Globus pallidus (tissue), 1 donor: ENCODE measurements at places on chromosomes 6 and 20.

- DNase-seq = no peak
Measured at GRCh38 chr6:8749465-8749864, 314.1 kb upstream of the SLC35B3 start.

GRCh38 chr6:126614642-126615504 is 275.0 kb downstream of the CENPW start:
- no peak for DNase-seq

DNA sequence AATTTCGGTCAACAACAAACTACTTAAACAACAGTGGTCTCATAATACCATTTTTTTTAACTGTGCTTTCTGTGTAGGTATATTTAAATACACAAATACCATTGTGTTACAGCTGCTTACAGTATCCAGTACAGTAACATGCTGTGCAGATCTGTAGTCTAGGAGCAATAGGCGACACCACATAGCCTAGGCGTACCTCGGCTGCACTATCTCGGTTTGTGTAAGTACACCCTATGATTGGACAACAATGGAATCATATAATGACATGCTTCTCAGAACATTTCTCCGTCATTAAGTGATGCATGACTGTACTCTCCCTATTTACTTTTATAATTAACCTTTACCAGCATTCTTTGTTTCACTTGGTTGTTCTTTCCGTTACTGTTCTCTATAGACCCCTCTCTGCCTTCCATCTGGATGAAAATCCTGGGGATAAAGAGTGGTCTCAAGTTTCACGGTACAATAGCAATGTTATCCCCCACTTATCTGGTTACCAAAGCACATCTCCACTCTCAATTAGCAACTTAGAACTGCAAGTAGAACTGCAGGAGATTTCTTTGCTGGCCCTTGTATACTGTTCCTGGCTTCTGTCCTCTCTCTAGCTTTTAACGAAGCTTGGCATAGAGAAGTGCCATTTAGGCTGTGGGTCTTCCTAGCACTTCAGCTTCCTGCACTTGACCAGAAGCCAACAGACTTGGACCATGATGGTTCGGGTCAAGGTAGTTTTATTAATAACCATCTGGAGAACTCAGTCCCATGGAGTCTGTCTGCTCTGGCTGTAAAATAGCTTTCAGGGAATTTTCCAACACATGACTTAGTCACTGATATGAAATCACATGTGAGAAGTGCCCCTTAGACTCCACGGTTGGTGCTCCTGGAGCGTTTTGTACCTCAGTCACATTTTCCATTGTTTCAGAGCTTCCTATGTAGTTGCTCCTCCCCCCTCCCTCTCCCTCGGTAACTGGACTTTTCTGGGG is 80.4 kb upstream of the POPDC3 start:
- DNase-seq = no peak

DNA sequence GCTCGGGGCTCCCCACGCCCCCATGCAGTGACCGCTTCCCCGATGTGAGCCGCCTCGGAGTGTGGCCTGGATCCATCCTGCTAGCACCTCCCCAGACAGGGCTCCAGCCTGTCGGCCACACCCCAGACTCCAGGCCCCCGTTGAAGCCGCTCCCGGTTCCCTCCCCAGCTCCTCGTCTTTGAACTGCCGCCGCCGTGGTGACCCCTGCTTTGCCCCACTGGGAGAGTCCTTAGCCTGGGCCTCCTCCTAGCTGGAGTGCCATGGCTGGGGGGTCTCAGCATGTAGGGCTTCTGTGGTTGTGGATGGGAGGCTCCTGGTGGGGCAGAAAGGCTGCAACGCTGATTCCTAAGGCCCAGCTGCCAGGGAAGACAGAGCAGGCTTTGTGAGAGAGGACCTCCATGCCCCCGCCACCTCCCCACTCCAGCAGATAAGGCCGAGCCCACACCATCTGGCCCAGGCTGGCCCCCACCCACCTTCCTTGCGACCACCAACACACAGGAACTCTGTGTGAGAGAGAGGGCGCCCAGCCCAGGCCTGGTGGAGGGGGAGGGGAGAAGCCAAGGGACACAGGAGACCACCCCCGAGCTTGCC is 11.4 kb downstream of the FOXS1 start:
- DNase-seq = no peak

- no peak for DNase-seq
Measured at GRCh38 chr6:34572585-34572984, 16.5 kb upstream of the SPDEF start.

GRCh38 chr20:31818376-31818908 is 714 bp upstream of the MYLK2 start:
- no peak for DNase-seq

GRCh38 chr6:75876152-75876551 is 127.1 kb downstream of the MYO6 start:
- DNase-seq = no peak

DNA sequence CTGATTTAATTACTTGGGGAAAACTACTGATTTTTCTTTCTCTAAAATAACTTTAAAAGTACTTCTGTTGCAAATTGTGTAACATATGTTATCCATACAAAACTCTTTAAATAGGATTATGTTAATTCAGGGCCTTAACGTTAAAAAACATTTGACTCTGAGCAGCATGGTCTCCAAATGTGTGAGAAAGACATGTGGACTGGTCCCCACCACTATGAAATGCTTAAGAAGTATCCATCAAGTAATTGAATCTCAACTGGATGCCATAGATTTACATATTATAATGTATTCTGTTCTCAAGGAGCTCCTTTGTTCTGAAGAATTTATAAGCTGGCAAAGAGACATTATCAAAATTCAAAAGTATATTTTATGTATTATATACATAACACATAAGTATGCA is 130.8 kb upstream of the HEY2 start:
- DNase-seq = no peak

GRCh38 chr20:42380287-42380686 is 762.1 kb upstream of the CHD6 start:
- peak; percentile 32 for DNase-seq

DNA sequence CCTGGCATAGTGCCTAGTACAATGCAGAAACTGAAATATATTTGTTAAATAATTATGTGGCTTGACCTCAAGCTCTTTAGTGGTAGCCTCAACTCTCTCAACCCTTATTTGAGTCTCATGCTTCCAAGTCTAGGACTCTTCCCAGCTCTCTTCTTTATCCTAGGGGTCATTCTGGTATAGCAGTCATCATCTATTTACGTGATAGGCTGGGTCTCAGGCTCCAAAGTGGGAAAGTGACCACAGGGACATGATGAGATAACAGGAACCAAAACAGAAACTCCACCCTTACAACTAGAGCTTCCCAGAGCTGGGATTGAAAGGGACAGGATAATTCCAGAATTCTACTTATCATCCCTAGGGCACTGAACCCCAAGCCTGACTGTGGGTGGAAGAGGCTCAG is 17.7 kb upstream of the MAP3K7 start:
- no peak for DNase-seq

DNA sequence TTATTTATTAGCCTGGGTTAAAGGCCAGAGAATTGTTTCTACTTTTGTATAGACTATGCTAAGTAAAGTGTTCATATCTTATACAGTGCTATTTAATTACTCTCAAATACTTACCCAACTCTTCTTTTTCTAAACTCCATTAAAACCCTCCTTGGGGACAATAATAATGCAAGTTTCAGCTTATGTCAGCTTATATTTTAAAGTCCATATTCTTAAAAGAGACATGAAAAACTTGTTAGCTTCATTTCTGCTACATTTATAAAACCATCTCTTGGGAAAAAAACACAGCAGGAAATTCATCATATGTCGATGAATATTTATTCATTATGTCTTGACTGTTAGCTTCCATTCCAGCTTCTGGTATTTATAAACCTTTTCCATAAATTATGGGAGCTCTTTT is 71.9 kb upstream of the SDHAF4 start:
- DNase-seq = no peak

DNA sequence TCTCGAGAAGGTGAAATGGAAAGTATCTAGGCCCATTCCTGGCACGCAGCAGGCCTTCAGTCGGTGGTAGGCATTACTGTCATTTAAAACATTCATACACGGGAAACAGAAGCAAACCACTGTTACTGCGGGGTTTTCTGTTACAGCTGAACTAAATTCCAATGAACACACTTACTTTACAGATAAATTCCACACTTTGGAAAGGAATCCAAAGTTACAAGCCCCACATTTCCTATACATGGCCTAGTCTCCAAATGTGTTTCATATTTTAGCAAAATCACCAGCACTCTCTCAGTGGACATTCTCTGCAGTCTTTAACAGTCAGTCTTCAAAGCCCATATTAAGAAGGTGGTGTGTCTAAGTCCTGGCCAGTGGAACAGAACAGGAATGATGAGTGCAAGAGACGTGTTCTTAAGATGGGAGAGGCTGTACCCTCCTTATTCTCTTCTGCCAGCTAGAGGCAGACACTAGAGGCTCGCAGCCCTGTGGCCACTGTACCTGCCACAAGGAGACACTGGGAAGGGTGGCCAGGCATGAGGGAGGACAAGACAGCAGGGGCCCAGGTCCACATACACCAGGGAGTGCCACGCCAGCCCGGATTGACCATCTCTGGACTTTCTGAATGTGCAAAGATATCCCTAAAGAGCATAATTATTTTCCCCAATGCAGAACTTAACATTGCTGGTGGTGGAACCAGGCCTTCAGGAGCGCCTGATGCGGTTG is 76.4 kb downstream of the CDC5L start:
- no peak for DNase-seq

DNA sequence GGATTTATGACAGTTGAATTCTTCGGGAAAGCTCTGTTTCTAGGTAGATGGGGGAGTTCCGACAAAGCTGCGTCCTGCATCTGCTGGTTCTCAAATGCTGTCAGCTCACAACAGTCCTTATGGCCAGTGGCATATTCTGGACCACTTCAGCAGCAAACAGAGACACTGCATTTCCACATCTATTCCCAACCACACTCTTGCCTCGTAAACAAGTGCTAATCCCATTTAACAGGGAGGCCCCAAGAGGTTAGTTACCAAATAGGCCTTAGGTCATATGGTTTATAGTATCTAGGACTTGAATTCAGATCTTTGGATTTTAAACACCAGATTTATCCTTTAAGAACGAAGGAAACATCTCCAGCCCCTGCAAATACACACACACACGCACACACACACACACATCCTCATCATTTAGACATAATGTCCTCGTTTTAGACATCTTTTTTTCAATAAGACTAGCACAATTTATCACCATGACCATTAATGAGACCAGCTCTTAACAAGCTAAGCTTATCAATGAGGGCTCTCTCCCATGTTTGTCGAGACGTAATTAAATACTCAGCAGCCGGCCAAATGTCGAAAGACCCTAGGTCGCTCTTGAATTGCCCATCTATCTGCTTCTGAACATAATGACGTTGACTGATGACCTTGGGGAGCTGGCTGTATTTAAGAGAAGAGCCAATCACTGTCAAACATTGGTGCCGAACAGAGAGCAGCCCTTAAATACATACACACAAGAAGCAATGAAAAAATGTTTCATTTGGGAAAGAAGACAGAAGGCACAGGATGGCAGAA is 84.5 kb downstream of the PSMG4 start:
- no peak for DNase-seq

DNA sequence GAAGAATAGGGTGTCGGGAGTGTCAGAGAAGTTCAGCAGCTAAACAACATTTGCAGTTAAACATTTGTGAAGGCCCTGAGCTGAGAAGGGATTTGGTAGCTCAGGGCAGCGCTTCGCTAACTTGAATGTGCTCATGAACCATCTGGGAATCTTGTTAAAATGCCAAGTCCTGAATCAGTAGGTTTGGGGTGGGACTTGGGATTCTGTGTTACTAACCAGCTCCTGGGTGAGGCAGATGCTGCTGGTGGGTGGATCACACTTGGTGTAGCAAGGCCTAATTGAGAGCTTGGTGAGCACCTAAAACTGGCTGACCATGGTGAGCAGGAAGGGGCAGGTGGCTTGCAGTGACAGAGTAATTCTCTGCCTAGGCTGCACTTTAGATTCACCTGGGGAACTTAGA is 5.9 kb downstream of the PTPRA start:
- no peak for DNase-seq

DNA sequence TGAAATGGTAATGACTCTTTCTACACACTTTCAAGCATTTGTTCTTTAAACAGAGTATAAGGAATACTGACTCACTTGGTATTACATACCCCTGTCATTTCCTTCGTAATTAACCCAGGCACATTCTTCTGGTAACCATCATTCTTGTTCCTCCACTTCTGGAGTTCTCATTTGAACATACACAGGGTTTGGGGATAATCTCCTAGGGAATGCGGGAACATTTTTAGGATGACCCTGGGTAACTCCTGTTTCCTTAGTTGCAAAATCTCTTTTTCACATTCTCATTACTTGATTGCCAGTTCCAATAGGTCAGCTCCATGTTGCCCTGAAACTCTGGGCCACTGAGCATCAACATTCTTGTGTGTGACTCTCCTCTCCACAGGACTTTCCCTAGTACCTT is 51.5 kb upstream of the E2F3 start:
- no peak for DNase-seq

DNA sequence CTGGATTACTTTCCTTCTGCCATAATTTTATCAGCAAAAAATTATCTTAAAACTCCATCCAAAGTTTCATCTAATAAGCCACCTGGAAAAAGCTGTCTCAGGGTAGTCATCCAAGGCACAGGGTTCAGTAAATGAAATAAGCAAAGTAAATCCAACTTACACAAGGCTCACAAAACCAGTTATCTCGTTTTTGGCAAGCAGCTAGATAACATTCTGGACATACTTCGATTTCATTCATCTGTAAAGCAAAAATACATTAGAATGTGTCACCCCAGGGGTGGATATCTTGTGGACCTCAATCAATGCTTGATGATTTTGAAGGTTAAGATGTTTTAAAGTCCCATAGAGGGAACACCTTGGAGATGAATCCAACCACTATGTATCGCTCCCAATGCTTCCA is 73.1 kb downstream of the ZMYND8 start:
- DNase-seq = no peak
